ENCODE measurements at places on chromosomes 3 and 15. TPM values are rescaled to one million over a fixed set of nuclear protein-coding genes. Genes with fewer than 3 reads are reported as not detected.

The POLR2M gene
- 74.7 TPM for total RNA-seq

The EEF1AKMT4 gene
- total RNA-seq = 12.1 TPM

The CCRL2 gene
- 1.0 TPM for total RNA-seq

The ARF4 gene
- 204 TPM for total RNA-seq

The PPP1R2 gene
- total RNA-seq = 150 TPM

The SV2B gene
- not detected for total RNA-seq

The DCLK3 gene
- not detected for total RNA-seq

The TIMP4 gene
- total RNA-seq = 1.4 TPM

The RMDN3 gene
- 46.3 TPM for total RNA-seq

The MYLK gene
- 23.0 TPM for total RNA-seq

The GPR62 gene
- not detected for total RNA-seq

The RBM6 gene
- 74.1 TPM for total RNA-seq

The ANKUB1 gene
- not detected for total RNA-seq

The SI gene
- total RNA-seq = 1.7 TPM

The MTMR10 gene
- 33.2 TPM for total RNA-seq

The C2CD4A gene
- 0.11 TPM for total RNA-seq

The CHRNB4 gene
- total RNA-seq = 1.3 TPM

The KNG1 gene
- 6.7 TPM for total RNA-seq

The PIERCE2 gene
- total RNA-seq = not detected

The RCN2 gene
- 72.8 TPM for total RNA-seq

The RYR3 gene
- not detected for total RNA-seq

The RARB gene
- 3.8 TPM for total RNA-seq

The GOLGA8G gene
- not detected for total RNA-seq

The IGDCC3 gene
- total RNA-seq = 51.2 TPM

The ZNF860 gene
- total RNA-seq = 4.7 TPM

The SCN5A gene
- 0.30 TPM for total RNA-seq

The EXD1 gene
- not detected for total RNA-seq

The LRCH3 gene
- total RNA-seq = 51.8 TPM

The DPPA4 gene
- not detected for total RNA-seq

The ZNF385D gene
- total RNA-seq = not detected

The GATA2 gene
- 13.3 TPM for total RNA-seq

The WNT5A gene
- total RNA-seq = 8.9 TPM

Measured in Caco-2 (cell line).